ENCODE measurements at places on chromosomes 12 and 14.

GRCh38 chr12:58757422-58757821 is 162.9 kb downstream of the LRIG3 start:
- no peak for DNase-seq

DNA sequence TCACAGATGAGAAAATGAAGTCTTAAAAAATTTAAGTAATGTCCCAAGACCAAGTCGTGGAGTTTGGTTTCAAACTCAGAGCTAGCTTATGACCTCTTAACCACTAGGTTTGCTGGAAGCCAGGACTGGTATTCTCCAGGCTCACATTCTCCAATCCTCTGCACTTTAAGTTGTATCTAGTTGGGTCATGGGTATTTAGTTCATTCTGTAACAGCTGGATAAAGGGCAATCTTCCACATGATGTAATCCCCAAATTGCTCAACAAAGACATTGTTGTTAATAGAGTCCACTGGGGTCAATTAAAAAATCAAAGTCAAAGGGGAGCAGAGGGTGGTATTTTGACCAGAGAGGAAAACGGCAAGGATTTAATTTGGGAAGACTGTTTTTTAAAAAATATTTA is 17.8 kb upstream of the GAS2L3 start:
- no peak for DNase-seq

DNA sequence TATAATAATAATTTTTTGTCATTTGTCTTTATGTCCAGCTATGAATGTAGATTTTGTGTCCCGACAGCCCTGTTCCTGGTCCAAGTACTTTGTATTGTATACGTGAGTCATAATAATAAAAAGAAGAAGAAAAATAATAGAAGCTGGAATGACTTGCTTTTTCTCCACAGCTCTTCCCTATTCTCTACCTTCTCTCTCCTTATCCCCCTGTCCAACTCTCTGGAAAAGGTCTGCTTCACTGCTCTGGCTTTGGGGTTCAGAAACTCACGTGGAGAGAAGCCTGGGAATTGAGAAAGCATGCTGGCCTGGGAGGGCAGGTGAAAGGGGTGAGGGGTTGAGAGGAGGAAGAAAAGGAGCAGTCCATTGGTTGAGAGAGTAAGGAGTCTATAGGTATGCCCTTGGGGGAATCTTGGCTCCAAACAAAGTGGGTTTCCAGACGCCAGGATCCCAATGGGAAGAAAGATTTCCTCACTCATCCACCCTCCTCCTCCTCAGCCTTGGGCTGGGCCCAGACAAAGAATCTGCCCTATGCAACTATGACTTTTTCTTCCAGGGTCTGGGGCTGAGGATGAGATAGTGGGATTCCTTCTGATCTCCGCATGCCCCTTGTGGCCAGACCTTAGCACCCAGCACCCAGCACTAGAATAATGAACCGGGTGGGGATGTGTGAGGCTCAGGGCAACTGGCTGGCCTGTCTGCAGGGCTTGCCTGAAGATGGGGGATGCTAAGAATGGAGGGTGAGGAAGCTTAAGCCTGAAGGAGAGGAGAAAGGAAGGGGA is 4.0 kb downstream of the HOXC8 start:
- no peak for DNase-seq

DNA sequence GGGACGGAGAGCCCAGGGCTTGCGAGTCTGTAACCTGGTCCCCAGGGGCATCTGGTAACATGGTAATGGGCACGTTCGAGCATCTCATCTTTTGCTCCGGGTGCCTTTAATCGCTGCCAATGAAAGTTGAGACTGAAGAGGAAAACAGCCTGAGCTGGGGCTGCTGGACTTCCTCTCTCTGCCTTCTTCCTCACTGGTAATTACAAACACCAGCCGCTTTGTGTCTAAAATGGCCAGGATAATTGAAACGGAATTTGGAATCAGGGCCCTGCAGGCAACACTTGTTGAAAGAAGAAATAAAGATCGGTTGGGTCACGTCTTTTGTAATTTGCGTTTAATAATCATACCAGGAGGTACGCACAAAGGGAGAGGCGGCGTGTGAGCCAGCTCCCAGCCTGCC is 51.5 kb upstream of the GPATCH2L start:
- no peak for DNase-seq

- DNase-seq = no peak
Measured at GRCh38 chr14:71262441-71262840, 355.2 kb downstream of the PCNX1 start.

DNA sequence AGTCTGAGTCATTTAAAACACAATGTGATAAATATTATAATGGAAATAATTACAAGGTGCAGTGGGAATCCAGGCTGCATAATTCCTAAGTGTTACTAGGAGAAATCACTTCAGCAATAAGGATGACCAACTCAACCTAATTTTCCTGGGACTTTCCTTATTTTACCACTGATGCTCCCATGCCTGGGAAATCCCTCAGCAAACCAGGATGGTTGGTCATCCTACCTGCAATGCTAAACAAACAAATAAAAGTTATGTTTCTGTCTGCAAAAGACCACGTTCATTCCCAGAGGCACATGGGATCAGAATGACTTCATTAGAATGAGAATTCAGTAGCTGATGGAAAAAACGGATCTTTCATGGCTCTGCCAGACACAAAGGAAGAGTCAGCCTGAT is 130.8 kb upstream of the RAP1B start:
- DNase-seq = no peak

DNA sequence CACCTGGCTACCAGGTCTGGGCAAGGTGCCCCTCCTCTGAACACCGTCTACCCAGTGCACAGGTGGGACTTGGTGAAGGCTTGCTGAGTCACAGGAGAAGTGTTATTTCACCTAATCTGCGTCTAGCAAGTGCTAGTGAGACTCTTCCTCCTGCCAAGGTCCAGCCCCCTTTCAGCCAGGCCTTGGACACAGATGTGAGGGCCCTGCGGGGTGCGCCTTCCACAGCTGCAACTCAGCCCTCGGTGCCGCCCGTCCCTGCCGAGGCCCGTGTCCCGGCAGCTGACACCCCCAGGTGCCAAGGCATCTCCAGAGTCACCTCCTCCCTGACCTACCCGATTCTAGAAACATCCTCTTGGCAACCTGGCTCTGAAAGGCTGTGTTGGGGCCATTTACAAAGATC is 55.1 kb downstream of the PRIMA1 start:
- no peak for DNase-seq

DNA sequence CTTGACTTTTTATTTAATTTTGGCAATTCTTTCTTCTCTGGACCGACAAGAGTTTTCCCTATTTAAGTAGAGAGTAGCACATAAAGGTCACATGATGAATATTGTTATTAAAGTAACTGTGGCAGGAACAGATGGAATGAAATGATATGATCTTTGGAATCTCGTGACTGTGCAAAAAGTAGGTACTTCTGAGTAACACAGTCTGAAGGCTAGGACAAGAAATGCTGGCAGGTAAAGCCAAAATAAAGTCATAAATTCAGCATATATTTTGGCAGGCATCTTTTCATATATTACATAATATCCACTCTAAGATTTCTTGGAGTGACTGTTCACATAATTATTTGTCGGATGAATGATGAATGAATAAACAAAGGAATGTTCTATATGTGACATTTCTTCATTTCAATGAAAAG is 121.4 kb downstream of the EFCAB11 start:
- DNase-seq = no peak

DNA sequence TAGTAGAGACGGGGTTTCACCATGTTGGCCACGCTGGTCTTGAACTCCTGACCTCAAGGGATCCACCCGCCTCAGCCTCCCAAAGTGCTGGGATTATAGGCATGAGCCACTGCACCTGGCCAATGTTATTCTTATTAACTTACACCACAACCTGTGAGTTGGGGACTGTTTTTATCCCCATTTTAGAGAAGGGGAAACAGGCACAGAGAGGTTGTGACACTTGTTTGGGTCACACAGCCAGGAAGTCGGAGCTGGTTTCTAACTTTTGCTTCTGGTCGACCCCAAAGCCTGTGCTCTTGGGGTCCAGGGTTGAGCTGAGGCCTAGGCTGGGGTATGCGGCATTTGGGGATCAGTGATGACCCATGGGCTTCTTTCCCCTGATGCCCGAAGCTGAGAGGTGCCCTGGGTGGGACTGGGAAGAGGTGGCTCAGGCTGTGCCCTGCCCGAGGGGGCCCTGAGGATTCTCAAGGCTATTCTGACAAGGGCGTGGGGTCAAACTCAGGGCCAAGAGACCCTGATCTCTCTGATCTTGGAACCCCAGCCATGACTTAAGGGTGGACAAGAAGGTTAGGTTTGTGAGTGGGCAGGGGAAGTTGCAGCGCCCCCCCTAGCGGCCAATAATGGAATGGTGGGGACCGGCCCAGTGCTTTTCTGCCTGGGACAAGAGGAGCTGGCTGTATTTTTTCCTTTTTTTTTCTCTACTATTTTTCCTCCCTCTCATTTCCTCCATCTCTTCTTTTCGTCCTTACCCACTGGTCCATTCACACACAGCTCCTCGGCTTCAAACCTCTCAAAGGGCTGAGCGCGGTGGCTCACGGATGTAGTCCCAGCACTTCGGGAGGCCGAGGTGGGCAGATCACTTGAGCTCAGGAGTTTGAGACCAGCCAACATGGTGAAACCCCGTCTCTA is 3.0 kb downstream of the SDSL start:
- DNase-seq = peak; percentile 24

GRCh38 chr14:32472076-32472475 is 143.0 kb downstream of the AKAP6 start:
- DNase-seq = no peak

Data from activated naive CD4-positive, alpha-beta T cell (primary cell).